Fibroblast of skin of right biceps (primary cell): ENCODE measurements at places on chromosomes 6 and 20.

- no peak for DNase-seq
Measured at GRCh38 chr20:2697768-2698167, 5.2 kb downstream of the EBF4 start.

DNA sequence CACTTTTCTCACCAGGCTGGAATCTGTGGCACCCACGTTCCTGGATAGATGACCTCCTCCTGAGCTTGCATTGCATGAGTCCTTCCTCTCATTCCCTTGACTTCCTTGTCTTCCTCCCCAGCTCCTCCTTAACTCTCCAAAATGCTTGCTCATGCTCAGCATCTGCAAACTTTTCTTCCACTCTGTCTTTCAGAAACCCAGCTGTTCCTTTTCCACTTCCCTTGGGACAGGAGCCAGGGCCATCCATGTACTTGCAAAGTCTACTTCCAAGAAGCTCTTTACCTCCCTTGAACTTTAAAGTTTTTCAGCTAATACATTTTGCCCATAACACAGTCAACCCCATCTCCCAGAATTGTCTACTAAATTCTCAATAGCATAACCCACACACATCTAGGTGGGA is 861.7 kb downstream of the QKI start:
- DNase-seq: no peak

- peak; percentile 7 for DNase-seq
Measured at GRCh38 chr6:56618050-56618449, 24.6 kb downstream of the DST start.

- DNase-seq: no peak
Measured at GRCh38 chr20:43723735-43724134, 3.1 kb downstream of the GTSF1L start.

GRCh38 chr6:87827346-87827745 is 125.3 kb upstream of the AKIRIN2 start:
- DNase-seq: no peak

GRCh38 chr6:155426408-155426945 is 29.2 kb downstream of the NOX3 start:
- DNase-seq: no peak

DNA sequence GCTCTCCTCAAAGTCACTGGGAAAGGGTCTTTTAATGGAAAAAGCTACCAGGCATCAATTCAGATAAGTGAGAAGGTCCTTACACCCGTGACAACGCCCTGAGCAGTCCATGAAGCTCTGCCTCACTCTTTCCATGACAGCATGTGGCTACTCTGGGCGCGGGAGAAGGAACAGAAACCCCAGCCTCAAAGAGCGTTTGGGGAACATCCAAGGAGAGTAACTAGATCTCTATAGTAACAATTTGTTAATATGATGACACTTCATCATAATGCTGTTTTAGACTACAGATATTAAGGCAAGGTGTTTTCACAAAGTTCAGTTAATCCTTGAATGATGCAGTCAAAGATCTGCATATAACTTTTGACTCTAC is 55.2 kb downstream of the KIF6 start:
- DNase-seq: no peak

DNA sequence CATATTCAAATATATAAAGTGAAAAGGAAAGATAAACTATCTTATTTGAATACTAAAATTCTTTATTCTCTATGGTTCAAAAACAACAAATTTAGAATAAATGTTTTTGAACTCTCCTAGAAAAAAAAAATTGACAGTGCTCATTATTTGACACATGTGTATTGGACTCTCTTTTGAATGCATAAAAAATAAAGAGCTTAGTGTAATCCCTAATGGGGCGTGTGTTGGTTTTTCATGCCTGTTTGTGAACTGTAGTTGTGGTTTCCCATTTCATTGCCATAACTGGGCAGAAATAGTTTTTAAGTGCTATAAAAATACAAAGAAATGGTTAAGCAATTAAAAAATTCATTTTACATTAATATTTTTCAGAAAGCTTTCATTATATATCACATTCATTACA is 101.3 kb downstream of the REV3L start:
- no peak for DNase-seq

DNA sequence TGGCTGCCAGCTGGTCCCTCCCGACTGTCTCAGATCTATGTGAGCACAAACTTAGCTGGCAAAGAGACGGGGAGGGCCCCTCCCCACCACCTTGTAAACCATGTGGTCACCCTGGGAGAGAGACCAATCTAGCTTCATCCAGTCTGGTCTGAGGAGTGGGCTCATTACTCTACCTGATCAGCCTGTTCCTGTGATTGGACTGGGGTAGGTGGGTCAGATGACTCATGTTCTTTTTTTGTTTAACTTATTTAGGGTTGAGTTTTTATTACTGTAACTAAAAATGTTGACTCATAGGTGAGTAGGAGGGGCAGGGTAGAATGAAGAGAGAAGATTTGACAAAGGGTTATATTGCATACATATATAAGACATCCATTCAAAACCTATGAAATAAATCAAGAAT is 4.7 kb downstream of the GSTA4 start:
- DNase-seq: peak; percentile 36

DNA sequence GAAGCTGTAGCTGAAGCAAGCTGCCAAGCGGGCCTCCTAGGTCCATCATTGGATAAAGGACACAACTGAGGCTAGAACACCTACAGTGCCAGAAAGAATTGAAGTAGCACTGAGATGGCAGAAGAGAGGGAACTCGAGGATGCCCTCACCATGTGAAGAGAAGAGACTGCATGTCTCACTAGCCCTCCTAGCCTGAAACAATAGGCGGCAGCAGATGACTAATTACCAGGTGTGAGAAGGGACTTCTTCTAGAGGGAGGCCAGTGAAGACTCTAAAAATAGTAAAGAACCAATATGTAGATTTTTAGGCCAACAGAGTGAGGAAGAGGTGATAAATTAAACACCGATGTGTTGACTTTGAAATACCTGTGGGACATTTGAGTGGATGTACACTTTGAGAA is 50.3 kb downstream of the LGSN start:
- no peak for DNase-seq

DNA sequence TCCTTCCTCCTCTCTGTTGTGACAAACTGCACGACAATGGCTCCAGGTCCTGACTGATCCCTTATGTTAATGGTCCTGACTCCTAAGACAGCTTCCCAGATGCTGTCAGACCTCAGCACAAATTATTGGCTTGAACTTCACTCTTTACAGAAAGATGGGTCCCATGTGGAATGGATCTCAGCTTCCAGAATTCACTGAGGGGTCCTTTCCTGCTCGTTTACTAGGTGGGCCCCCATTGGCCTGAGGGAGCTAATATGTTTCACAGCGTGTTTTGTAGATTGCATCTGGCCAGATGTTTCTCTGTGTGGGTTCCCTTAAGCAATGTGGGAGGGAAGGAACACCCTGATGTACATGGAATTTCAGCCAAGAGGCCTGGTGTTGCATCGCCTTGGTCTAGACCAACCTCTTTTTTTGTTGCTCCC is 826.6 kb downstream of the MAFB start:
- DNase-seq: no peak

DNA sequence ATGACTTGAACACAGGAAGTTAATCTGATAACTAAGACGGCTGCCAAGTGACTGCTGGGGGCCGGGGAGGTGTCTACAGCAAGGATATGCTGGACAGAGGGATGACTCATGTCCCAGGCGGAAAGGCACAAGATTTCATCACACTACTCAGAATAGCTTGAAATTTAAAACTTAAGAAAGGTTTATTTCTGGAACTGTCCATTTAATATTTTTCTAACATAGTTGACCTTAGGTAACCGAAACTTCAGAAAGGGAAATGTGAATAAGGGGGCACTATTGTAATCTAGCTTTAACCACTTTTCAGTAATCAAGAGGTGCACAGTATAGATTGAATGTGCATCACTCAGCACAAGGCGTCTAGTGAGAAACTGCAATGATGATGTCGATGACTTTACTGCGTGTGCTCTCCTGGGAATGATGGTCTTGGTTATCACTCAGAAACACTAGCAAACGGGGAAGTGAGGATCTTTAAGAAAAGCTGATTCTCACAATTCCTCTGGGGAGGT is 171.5 kb downstream of the QKI start:
- peak; percentile 91 for DNase-seq

GRCh38 chr6:76790045-76790796 is 673.1 kb downstream of the HTR1B start:
- DNase-seq: no peak

GRCh38 chr6:116059713-116060571 is 749 bp downstream of the FRK start:
- peak; percentile 7 for DNase-seq

- DNase-seq: peak; percentile 19
Measured at GRCh38 chr6:31178143-31179041, 7.9 kb upstream of the POU5F1 start.

DNA sequence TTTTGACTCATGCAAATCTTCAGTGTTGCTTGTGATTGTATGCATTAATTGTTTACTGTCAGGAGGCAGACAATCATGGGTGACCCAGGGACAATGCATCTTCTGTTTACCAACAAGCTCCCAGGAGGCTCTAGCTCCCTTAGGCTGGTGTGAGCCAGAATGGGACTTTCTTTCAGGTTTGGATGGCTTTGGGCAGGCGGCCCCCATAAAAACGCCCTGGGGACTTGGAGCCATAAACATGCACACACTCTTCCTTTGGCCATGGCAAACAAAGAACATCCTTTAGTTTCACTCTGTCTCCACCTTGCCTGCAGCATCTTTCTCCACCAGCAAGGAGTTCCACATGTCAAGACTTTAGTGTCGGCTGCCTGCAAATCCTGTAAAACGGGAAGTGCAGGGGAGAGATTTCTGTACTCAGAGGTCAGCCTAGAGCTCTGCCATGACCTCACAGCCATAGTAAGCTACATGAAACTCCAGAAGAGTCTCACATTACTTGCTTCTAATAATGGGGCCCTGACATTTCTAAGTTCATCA is 127.6 kb downstream of the MAP3K7 start:
- DNase-seq: no peak

GRCh38 chr6:106729841-106730240 is 100.5 kb downstream of the QRSL1 start:
- DNase-seq: no peak

DNA sequence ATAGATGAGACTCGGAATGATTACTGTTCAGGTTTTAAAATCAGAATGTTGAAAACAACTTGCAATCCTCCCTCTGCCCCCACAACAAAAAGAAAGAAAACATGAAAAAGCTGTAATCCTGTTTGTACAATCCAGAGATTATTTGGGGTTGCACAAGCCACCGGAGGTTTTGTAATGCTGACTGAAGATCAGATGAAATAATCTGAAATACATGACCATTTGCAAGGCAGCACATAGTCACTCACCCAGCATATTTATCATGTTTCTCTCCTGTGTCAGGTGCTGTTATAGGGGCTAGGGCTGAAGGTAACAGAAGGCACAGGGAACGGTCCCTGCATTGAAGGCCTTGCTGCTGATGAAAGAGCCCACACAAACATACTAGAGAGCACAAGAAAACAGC is 85.3 kb downstream of the SIM1 start:
- no peak for DNase-seq

DNA sequence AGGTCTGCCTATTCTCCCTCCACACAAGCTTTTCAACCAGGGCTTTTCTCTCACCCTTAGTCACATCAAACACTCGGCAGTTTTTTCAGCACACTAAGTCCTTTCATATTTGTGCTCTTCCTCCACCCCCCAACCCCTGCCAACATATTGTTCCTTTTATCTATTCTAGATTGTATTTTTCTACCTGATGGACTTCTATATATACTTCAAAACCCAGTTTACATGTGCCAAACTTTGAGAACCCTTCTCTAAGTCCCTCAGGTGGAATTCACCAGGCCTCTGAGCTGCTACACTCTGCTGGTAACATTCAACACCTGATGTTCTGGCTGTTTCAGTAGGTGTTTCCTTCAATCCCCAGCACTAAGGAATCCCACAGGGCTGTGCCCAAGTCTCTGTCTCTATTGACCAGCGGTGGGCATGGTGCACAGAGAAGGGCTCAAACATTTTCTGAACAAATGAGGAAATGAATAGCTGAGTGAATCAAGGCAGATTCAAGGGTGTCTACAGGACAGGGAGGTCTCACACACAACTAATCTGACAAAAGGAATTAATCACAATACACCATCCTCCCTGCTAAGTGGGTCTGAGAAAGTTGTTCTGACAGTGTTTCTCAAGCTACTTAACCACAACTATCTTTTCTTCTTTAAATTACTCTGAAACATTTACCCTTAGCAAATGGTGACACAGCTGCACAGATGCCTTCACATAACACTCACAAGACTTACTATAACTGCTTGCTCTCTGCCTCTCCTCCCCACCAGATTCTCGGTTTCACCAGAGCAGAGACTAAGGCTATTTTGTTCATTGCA is 166.5 kb downstream of the TSHZ2 start:
- DNase-seq: peak; percentile 53

GRCh38 chr20:40672095-40672494 is 16.9 kb downstream of the MAFB start:
- no peak for DNase-seq

GRCh38 chr20:49450281-49450721 is 32.2 kb downstream of the KCNB1 start:
- DNase-seq: no peak

GRCh38 chr20:54047048-54047447 is 23.3 kb downstream of the BCAS1 start:
- DNase-seq: no peak

- DNase-seq: no peak
Measured at GRCh38 chr6:22027040-22027725, 269.7 kb downstream of the PRL start.

DNA sequence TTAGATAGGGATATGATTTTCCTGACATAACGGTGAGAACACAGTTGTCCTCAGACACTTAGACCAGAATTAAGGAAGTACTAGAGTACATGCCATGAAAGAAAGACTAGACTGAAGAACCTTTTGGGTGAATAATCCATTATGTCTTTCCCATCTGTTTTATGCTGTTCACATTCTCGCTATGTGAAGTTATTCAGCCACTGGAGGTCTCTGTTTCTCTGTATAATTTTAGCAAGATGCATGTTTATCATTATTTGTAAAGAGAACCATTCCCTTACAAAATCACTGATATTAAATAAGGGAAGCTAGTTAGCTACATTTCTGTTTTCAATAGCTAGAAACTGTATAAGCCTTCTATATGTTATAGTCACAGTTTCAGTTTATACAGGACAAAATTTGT is 391.9 kb downstream of the CD109 start:
- DNase-seq: peak; percentile 57
